ENCODE measurements at places on chromosomes 5 and 9. TPM values are rescaled to one million over a fixed set of nuclear protein-coding genes. Genes with fewer than 3 reads are reported as not detected.

- DNase-seq = no peak
These were observed 263.0 kb upstream of the FBXL7 start for GRCh38 chr5:15236911-15237508.

SAXO1 gene
- not detected for total RNA-seq

PTPRD gene
- 0.02 TPM for total RNA-seq

ZFP2 gene
- 0.57 TPM for total RNA-seq

CYLC2 gene
- not detected for total RNA-seq
